ENCODE measurements at places on chromosomes 6 and 20.

GRCh38 chr6:52013035-52013434 lies 74.4 kb downstream of the PKHD1 start:
- no peak for DNase-seq

DNA sequence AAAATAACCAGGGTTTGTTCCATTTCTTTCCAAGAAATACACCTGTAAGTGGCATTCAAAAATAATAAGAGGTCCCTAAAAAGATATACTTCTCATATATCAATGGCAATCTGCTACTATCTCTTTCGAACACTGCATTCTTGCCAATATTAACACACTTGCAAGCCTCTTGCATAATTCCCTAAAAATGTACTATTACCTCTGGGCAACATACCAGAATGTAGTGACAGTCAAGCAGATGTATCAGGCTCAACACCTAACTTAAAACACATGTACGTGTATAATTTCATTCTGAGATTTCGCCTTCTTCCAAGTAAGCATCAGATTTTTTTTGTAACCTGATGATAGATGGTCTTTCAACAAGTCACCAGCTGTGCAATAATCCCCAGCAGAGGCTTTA lies 3.4 kb downstream of the CBLN4 start:
- DNase-seq, result no peak

- DNase-seq, result no peak
Observed at GRCh38 chr20:44841955-44842354, 31.6 kb upstream of the RIMS4 start.

DNA sequence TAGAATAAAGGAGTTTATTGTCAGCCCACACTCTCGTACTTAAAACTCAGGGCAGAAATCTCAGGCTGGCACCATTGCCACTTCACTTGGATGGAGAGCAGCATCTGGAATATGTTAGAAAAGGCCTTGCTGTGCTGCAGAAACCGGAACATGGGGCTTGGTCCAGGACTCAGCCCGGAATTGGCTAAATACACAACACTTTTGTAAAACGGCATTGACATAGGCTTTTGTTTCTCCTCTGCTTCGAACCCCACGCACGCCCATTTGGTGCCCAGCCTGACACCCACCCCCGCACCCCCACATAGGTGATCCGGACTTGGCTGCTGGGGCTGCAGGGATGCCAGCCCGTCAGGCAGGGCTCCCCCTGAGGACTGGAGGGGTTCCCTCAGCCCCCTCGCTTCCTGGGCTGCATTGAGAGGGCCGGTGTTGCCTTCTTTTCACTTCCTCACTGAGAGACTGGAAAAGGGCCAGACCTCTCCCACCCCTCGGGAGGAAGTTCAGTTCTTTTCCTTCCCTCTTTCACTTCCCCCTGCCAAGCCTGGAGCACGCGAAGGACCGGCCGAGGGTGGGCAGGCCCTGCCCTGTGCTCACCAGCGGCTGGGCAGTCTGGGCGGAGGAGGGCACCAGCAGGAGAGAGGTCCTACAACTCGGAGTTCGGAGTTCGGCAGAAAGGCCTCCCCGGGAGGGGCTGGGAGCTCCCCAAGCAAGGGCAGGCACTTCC lies 17.9 kb upstream of the CST3 start:
- DNase-seq, result no peak

DNA sequence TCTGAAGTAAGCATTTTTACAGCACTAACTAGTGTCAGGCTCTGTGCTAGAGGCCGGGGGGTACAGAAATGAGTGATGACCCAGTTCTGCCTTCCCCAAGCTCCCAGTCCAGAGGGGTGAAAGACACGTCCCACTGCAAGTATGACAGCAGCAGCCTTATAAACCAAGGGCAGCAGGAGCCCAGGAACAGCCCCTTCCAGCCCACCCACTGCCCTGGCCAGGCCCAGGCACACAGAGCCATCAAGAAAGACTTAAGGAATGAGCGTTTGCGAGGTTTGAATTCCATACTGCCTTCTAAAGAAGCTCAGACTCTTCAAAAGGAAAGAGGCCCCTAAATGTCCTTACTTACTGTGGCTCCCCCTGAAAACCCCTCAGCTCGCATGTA lies 10.0 kb downstream of the TRERF1 start:
- DNase-seq, result no peak

DNA sequence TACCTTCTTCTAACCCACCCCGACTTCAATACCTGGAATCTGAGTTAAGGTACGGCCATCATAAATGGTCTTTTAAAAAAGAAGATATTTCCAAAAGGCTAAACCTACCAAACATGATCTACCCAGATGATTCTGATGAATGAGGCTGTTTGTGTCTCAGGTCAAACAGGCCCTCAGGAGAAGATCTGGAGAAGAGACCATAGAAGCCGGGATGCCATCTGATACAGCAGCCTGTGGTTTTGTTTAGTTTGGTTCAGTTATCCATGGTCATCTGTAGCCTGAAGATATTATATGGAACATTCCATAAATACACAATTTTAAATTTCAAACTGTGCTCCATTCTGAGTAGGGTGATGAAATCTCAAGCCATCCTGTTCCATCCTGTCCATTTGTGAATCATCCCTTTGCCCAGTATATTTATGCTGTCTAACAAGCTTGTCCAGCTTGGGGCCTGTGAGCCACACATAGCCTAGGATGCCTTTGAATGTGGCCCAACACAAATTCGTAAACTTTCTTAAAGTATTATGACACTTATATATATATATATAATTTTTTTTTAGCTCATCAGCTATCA lies 4.0 kb upstream of the CAP2 start:
- DNase-seq, result no peak

GRCh38 chr20:51220293-51220706 lies 197.4 kb upstream of the KCNG1 start:
- peak; percentile 58 for DNase-seq

- no peak for DNase-seq
Observed at GRCh38 chr6:75115481-75115880, 90.4 kb downstream of the COL12A1 start.

DNA sequence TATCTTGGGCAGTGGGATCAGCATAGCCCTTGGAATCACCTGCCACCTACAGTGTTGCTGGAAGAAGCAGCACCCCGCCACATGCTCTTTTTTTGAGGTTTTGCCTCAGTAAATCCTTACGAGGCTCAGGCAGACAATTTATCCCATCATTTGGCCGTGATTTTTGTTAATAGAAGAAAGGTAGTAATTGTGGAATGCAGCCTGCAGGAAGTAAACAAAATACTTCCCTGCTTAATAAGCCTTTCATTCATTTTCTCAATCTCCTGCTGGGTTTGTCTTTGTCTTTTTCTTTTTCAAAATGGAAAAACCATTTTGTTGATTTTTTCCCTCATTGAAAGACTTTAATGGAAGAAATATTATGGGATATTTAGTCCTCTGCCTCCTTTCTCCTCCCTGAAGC lies 93.7 kb upstream of the CD83 start:
- DNase-seq, result no peak

DNA sequence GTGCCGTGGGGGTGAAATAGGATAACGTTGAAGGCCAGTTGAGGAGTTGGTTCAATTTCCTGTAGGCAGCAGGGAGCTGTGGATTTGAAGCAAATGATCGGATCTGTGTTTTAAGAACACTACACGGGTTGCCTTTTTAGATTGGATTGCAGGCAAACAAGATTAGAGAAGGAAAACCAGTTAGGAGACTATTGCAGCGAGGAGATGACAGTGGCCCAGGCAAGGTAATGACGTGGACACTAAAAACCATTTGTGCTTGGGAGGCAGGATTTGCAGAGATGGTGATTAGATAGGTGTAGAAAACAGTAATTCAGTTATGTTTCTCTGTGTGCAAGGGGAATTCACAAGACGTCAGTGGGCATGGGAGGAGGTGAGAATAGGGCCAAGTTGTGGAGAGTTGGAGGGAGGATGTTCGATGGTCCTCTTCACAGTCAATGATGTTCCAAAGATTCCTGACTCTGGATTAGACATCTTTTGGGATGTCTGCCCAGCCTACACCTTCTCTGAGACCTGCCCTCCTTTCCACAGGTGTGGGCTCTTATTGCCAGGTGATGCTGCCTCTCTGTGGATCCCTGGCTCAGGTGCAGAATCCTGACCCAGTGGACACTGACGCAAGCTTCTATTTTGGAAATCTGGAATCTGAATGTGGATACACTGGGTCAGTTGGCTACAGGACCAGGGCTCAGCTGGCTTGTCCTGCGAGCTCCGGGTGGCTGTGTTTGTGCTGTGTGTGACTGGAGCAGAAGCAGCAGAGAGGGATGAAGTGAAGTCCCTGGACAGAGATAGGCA lies 54.2 kb downstream of the TFAP2C start:
- no peak for DNase-seq

DNA sequence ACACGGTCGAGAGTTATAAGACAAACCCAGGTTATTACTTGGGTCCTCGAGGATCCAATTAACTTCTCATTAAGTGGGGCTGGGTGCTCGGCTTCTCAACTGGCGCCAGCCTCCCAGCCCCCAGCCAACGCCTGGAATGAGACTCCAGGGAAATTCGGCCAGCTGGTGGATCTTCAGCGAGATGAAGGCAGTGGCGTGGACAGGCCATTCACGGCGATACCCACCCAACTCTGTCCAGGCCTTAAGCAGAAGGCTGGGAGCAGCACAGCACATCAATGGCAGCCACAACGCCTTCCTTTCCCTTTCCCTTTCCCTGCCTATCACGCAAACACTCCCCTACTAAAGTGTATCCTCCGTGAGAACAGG lies 868 bp downstream of the METTL24 start:
- DNase-seq, result no peak

DNA sequence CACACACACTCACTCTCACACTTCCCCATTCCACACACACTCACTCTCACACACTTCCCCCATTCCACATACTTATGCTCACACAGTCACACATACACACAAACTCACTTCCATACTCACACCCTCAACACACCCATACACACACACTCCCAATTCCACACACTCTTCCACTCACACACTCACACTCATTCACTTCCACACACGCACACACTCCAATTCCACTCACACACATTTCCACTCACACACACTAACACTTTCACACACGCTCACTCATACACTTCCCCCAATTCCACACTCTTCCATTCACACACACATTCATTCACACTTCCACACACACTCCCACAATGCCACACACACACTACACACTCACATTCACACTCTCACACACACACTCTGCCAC lies 8.0 kb upstream of the OSBPL2 start:
- no peak for DNase-seq

DNA sequence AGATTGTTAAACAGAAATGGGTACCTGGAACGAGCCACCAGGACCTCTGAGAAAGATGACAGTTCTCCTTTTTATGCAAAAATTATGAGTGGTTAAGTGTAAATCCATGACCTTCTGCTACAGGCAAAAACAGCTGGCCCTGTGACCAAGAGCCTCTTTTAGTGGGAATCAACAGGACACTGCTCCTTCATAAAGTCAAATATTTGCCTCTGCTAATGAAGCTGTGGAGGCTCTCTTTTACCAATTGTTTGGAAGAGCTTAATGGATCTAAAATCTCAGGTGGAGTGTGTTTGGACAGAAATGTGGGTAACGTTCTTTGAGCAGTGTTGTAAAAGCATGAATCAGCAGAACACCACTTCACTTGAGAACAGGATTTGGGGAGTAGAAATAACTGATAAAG lies 117.5 kb upstream of the PCSK2 start:
- DNase-seq, result no peak

GRCh38 chr6:75257343-75258087 lies 13.9 kb upstream of the COX7A2 start:
- no peak for DNase-seq

- no peak for DNase-seq
Observed at GRCh38 chr6:139392794-139393193, 18.3 kb upstream of the CITED2 start.

DNA sequence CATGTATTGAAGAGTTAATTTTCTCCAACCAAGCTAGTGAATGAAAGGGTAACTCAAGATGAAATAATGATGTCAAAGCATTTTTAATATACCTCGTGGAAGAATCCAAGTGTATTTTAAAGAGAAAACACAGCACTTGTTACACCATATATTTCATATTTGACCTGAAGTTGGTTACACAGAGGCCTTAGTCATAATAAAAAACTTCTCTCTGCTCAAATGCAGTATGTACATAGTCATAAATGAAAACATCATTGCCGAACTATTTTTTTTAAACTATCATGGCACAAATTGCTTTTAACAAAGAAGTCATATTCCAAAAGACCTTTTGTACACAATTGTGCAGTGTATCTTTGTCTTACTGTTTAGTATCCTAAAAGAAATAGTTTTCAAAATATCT lies 43.0 kb downstream of the BACH2 start:
- DNase-seq, result no peak

DNA sequence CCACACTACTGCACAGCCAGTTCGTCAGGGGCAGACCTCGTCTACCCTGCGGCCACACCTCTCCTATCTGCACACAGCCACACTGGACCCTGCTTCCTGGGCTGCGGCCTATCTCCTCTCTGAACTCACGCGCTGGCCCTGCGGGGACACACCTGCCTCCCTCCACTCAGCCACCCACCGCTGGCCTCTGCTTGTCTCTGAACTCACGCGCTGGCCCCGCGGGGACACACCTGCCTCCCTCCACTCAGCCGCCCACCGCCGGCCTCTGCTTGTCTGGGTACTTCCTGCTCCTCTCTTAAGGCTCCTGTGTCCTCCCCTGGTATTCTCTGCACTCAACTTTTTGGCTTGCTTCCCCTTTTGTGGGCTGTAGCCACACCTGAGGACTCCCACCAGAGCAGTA lies 52.3 kb downstream of the HUS1B start:
- DNase-seq, result no peak

GRCh38 chr20:57650756-57651483 lies 30.7 kb upstream of the ZBP1 start:
- no peak for DNase-seq

DNA sequence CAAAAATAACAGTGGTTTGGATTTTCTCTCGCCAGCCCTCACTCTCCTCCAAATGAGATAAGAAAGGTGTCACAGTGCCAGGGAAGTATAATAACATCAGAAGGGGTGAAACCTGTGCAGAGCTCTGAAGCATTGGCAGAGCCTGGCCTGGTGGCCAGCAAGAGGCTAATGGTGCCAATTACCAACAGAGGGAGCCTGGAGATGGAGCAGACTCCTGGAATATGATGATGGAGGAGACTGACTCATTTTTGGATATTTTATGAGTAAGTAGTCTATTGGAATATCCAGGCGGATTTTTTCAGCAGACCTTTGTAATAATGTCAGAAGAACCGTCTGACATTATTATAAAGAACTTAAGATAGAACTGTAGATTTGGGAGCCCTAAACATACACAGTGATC lies 442.6 kb upstream of the MARCKS start:
- DNase-seq, result no peak

DNA sequence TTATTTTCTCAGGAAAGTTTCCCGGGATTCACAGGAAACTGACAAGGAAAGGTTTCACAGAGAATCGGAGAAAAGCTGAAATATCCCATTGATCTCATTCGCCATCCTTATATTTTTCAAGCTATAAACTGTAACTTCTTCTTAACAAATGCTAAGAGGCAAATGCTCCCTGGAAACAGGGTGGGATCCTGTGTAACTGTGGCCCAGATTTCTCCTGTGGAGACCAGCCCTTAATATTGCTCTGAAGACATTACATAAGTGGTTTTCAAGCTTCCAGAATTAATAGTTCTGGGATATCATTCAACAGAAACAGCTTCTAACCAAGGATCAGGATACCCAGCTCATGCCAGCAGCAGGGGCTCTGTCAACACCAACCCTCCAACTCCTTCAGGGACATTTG lies 69.2 kb downstream of the THBS2 start:
- DNase-seq, result no peak

GRCh38 chr6:163298079-163298830 lies 116.3 kb upstream of the QKI start:
- no peak for DNase-seq
